ENCODE measurements at places on chromosomes 12 and 14. TPM values are rescaled to one million over a fixed set of nuclear protein-coding genes. Genes with fewer than 3 reads are reported as not detected.

BMP4 gene
- 12.1 TPM for polyA plus RNA-seq

GLT1D1 gene
- 0.83 TPM for polyA plus RNA-seq

SP7 gene
- polyA plus RNA-seq: not detected

LYSET gene
- polyA plus RNA-seq: 42.3 TPM

SIVA1 gene
- polyA plus RNA-seq: 145 TPM

KRT73 gene
- not detected for polyA plus RNA-seq

GLI1 gene
- not detected for polyA plus RNA-seq

NRXN3 gene
- 1.5 TPM for polyA plus RNA-seq

SNW1 gene
- polyA plus RNA-seq: 63.3 TPM

PTGER2 gene
- not detected for polyA plus RNA-seq

KIF5A gene
- 0.11 TPM for polyA plus RNA-seq

MMP14 gene
- polyA plus RNA-seq: 1.8 TPM

SRRM4 gene
- 0.46 TPM for polyA plus RNA-seq

FOXM1 gene
- 44.3 TPM for polyA plus RNA-seq

GSKIP gene
- 27.5 TPM for polyA plus RNA-seq

BCL11B gene
- 0.57 TPM for polyA plus RNA-seq

SIX6 gene
- not detected for polyA plus RNA-seq

KLHL33 gene
- polyA plus RNA-seq: 0.04 TPM

Data from cardiac muscle cell (in vitro differentiated cells and primary cell).